ENCODE measurements at places on chromosomes 5 and 9.

DNA sequence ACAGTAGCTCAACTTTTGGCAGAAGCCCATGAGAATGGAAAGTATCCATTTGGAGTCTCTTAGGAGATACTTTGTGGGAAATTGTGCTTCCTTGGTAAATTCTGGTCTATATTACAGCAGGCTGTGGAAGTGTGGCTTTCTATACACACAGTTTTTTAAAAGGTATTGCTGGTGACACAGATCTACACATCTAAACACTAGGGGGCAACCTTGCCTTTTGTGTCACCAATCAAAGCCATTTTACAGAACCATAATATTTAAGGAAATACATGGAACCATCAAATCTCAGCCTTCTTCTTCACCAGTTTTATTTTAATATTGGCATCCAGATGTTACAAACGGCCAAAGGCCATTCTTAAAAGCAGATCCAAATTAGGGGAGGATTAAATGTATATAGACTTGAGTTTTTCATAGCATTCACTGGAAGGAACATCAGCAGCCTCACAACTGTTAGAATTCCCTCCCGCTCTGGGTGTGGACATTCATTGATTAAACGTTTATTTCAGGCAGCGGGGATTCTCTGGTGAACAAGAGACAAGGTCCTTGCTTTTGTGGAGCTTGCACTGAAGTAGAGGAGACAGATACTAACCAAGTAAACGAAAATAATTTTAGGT, 132.4 kb upstream of the EPB41L4A start:
- peak; percentile 6 for DNase-seq

DNA sequence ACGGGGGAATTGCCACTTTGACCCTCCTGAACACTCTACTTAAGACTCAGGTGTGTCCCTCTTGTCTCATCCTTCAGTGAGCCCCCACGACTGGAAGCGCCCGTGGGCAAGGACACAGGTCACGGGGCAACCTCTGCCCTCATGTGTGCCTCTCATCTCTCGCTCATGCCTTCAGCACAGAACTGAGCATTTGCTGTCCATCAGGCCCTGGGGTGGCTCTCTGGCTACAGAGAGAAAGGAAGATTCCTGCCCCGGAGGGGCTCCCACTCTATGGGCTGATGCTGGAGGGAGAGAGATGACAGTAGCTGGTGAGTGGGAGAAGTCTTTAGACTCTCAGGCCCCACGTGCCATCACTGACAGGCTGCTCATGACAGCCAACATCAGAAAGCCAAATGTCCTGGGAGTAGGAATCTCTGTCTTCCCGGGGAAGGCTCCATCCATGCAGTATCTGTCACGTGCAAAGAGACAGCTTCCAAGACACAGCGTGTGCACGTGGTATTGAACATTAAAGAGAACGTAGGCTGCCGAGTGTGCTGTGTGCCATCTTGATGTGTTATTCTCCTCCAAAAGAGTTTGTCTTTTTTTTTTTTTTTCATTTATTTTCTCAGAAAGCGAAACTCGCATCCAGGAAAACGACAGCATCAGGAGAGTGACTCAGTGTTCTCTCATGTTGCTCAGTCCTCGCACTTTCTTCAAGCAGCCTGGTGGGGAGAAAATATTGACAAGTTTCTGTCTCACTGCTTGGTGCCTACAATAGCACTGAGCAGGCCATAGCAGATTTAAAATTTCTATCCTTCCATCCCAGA, 190.5 kb downstream of the GAS1 start:
- no peak for DNase-seq

GRCh38 chr5:168308976-168309598, 17.6 kb downstream of the WWC1 start:
- DNase-seq = no peak

DNA sequence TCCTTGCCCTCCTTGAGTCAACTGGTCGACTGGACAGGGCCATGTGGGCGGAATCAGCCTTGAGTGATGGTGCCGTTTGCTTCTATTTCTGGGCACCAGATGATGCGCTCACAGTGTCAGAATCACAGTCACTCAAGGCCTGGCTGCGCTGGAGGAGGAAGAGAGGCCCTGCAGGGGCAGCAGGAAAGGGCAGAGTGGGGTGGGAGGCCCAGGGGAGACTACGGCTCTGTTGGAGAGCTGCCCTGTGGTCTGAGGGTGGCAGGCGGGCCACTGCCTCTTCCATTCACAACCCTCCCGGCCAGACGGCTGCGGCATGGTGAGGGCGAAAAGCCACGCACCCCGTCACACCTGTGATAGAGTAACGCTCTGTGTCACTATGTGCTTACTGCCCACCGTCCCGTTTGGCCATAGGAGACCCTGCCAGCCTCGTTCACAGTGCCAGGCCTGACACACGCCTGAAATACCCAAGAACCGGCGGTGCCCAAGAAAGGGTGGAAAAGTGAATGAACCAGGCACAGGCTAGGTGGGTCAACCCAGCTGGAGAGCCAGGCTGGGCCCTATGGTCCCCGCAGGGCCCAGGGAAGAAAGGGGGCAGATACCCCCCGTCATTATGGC, 9.9 kb downstream of the PLPP7 start:
- DNase-seq = no peak

DNA sequence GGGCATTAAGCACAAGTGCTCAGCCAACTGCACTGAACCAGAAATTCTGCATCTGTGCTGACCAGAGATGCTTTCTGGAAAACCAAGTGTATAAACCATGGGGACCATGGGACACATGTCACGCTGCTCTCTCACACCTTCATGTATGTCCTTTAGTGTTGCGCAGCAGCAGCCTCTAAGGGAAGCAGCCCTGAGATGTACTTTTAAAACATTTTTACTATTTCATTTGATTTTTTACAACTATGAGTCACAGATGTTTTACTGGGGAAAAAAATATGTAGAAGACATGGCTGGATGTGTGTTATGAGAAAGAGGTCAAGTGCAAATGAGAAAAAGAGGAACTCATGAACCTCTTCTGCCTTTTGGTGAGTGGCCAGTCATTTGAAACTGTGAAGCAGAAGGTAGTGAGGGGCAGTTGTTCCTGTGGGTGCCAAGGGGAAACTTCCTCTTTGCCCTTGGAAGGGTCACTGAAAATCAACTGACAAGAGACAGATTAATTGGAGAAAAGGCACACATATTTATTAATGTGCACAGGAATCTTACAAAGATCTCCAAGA, 31.4 kb upstream of the SYK start:
- no peak for DNase-seq

DNA sequence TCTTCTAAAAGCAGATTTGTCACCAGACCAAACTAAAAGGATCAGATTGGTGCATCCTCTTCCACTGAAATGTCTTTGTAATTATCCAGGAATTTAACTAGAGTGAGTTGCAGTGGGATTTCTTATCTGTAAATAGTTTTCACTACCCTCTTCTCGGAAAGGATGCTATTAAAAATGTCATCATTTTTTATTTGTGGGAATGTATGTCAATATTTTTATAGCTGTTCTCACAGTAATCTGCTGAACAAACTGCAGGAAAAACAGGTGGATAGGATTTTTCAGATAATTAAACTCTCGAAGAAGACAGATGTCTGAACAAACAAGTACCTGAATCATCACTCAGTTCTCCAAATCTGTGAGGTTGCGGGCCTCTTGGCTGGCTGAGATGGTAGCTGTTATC, 62.7 kb downstream of the RAB14 start:
- DNase-seq = no peak

- no peak for DNase-seq
These were observed 816.5 kb downstream of the EFNA5 start for GRCh38 chr5:106854105-106854687.

DNA sequence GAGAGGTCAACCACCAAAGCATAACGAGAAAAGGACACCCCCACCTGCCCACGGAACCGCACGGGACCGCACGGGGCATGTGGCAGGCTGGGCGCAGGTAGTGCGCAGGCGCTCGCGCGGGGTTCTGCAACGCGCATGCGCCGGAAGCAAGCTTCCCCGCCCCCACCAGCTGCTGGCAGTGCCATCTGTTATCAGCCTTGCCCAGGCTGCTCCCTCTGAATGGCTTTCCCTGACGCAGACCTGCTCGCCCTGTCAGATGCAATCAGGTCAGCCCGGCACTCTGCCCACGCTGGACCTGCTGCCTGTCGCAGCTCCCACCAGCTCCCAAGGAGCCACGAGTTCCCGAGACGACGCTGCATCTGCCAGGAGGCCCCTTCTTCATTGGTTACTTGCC, 22.8 kb downstream of the PTCH1 start:
- peak; percentile 41 for DNase-seq

DNA sequence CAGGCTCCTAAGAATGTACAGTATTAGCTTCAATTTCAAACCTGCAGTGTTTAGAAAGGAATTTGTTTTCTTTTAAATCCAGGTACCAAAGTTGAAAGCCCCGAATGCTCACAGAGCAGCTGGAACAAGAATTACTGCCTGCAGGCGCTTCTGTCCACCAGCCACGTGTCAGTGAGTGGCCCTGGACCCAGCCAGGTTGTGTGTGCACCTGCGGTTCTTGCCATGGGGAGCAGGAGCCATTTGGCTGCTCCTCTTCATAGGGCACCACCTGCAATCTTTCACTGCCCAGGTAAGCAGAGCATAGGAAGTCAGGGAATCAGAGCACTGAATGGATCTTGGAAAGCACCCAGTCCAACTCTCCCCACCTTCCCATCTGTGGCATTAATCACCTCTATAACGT, 79.5 kb upstream of the PIP5K1B start:
- DNase-seq = no peak

Data from stimulated activated CD4-positive, alpha-beta T cell treated with anti-CD3 and anti-CD28 coated beads, Interleukin-2, amount 100 ng/mL, for 48 hours (primary cell).